ENCODE measurements at places on chromosomes 5 and 9.

- H3K27me3 ChIP-seq, result no peaks in the 10 kb centered on the region
- H3K4me1 ChIP-seq, result no peaks in the 10 kb centered on the region
- H3K36me3 ChIP-seq, result no peaks in the 10 kb centered on the region
- no peak overlapping the region for H3K4me3 ChIP-seq
- DNase-seq, result no peak
Observed at GRCh38 chr5:157443041-157443549, 16.9 kb upstream of the NIPAL4 start.

DNA sequence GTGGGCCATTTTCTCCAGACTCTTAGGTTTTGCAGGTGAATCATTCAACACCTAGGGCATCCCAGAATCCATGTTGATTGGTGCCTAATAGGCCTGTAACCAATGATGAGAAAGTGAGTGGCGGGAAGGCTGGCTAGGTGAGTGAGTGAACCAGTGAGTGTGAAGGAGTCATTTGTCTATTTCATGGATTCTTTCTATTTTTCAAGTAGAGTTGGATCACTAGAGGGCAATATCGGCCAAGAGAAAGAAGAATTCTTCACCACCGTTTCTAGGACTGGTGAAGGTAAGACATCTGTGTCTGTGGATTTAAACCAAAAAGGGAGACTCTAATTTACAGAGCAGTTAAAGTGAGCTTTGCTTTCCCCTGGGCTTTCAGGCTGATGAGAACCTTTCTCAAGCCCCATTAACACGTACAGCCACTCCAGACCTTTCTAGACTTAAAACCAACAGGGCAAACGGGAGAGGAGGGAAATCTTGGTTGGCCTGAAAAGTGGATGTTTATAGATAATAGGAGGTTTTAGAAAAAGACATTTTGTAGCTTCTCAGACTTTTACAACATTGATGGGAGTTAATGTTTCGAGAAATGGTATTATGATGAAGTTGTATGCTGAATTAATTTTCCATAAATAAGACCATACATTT lies 114.3 kb upstream of the IL12B start:
- H3K36me3 ChIP-seq, result no peaks in the 10 kb centered on the region
- no peak overlapping the region for H3K27ac ChIP-seq
- no peaks in the 10 kb centered on the region for H3K27me3 ChIP-seq
- peak; percentile 10 for DNase-seq

GRCh38 chr9:88733651-88734421 lies 198.9 kb downstream of the NXNL2 start:
- no peaks in the 10 kb centered on the region for H3K4me1 ChIP-seq
- no peaks in the 10 kb centered on the region for H3K27me3 ChIP-seq

DNA sequence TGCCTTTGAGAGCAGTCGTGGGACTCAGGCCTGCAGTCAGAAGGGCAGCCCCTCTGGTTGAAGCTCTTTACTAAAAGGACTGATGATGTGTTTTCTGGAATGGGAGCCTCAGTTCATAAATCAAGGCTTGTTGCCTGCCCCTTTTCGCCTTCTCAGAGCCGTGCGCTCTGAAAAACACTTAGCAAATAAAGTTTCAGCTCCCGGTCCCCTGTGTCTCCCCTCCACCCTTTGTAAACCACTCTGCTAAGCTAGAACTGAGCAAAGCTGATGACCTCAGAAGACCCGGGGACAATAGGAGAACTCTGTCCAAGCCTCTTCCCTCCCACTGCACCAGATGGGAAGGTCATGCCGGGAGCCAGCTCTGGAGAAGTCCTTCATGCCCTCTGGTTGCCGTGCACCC lies 39.3 kb upstream of the ADRA1B start:
- peaks cover 51% of the 10 kb centered on the region for H3K27me3 ChIP-seq
- no peaks in the 10 kb centered on the region for H3K36me3 ChIP-seq
- H3K4me3 ChIP-seq, result no peak overlapping the region
- H3K27ac ChIP-seq, result no peak overlapping the region
- no peak for DNase-seq
- no peaks in the 10 kb centered on the region for H3K4me1 ChIP-seq

- no peaks in the 10 kb centered on the region for H3K27me3 ChIP-seq
- no peak overlapping the region for H3K4me3 ChIP-seq
- H3K4me1 ChIP-seq, result no peaks in the 10 kb centered on the region
- no peak overlapping the region for H3K27ac ChIP-seq
- no peak for DNase-seq
Observed at GRCh38 chr9:22416692-22417060, 29.9 kb upstream of the DMRTA1 start.

DNA sequence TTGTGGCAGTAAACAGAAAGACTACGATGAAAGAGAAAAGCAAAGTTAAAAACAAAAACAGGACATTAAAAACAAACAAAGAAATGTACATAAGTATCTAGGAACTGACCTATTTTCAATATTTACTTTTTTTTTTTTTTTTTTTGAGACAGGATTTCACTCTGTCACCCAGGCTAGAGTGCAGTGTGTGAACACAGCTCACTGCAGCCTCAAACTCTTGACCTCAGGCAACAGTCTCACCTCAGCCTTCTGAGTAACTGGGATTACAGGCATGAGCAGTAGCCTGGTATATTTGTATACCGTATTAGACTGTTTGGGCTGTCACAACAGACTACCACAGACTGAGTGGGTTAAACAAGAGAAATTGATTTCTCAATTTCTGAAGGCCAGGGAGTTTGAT lies 1189.1 kb downstream of the CDH9 start:
- no peaks in the 10 kb centered on the region for H3K27me3 ChIP-seq
- H3K4me3 ChIP-seq, result no peak overlapping the region
- no peaks in the 10 kb centered on the region for H3K4me1 ChIP-seq
- H3K36me3 ChIP-seq, result no peaks in the 10 kb centered on the region
- H3K27ac ChIP-seq, result no peak overlapping the region
- no peak for DNase-seq

DNA sequence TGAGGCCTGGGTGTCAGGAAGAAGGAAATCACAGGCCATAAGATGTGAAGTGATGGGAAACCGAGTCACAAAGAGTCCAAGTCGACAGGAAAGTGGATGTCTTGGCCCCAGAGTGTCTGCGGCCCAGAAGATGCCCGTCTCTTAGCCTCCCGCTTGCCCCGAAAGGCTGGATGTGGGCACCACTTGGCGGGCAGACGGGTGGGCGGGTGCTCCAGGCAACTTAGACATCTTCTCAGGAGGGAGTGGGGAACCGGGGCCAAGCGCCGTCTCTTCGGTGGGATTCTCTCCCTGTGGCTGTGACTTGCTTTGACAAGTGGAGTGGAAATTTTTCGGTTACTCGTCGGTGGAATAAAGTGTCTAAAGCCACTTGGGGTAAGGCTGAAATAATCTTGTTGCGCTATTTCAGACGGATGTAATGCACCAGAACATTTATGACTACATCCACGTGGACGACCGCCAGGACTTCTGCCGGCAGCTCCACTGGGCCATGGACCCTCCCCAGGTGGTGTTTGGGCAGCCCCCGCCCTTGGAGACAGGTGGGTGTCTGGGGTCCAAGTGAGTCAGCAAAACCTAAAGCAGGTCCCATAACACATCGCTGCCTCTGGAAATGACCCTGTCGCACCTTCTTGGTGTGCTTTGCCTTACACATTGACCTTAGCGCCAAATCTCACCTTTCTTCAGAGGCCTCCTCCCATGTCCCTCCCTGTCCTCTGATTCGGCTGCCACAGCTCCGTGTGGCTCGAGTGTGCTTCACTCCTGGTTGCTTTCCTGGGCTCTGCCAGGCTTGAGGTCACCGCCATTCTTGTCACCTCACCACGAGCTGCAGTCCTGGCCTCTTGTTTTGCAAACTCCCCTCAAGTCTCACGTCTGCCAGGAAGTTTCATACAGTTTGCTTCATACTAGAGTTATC lies 20.4 kb upstream of the EXOC3 start:
- DNase-seq, result no peak
- H3K27ac ChIP-seq, result no peak overlapping the region
- no peak overlapping the region for H3K4me3 ChIP-seq
- peaks cover 14% of the 10 kb centered on the region for H3K27me3 ChIP-seq
- no peaks in the 10 kb centered on the region for H3K4me1 ChIP-seq

GRCh38 chr5:14463629-14464028 lies 118.0 kb upstream of the OTULINL start:
- H3K27me3 ChIP-seq, result no peaks in the 10 kb centered on the region
- peaks cover 9% of the 10 kb centered on the region for H3K36me3 ChIP-seq
- H3K4me3 ChIP-seq, result no peak overlapping the region
- DNase-seq, result no peak

DNA sequence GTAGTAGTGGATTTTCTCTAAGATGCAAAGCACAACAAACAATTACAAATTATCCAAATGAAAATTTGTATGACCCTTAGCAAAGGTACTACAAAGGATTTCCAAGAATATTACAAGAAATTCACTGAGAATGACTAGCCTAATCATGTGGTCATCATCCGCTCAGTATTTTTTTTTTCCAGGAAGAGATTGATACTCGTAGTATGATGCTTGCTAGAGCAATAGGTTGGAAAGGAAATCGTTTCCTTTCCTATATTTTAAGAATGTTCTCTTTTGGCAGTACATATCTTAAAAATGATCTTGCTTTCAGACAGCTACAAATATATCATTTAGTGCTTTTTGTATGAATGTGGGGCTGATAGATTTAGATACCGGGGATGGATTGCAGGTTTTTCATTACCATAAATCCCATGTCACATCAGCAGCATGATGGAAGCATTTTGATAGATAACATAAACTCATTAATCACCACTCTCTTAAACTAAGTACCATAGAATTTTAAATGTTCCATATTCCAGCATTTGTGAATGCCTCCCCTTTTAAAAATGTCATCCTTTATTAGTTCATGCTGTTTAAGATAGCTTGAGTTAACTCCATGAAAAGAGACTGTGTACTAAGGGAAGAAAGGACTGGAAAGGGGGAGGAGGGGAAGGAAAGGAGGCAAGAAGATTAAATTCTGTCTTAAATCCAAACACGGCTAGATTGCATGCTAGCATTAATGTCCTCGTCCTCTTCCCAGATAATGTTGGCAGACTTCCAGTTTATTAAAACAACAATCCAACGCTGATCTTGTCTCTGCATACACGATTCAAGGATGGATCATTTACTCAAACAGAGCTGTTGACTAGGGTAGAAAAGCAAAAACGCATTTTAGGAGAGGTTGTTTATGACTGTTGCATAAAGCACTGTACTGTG lies 311.7 kb upstream of the ZNF608 start:
- no peak for DNase-seq
- H3K27ac ChIP-seq, result no peak overlapping the region
- no peak overlapping the region for H3K4me3 ChIP-seq
- no peaks in the 10 kb centered on the region for H3K36me3 ChIP-seq
- H3K4me1 ChIP-seq, result no peaks in the 10 kb centered on the region

DNA sequence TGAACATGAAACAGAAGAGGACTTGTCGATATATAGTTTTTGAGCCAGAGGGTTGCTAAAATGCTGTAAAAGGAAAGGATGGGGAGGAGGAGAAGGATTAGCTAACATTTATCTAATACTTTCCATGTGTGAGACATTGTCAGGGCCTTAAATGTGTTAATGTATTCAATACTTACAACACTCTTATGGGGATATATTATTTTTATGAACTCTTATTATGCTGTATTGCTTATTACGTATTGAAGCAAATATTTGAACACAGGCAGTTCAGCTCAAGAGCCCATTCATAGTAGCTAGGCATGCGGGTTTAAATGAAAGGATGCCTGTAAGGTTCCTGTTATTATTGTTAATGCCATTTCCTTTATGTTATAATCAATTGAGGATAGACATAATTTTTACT lies 391.5 kb downstream of the CCDC171 start:
- no peaks in the 10 kb centered on the region for H3K27me3 ChIP-seq
- DNase-seq, result no peak
- no peaks in the 10 kb centered on the region for H3K4me1 ChIP-seq
- H3K36me3 ChIP-seq, result no peaks in the 10 kb centered on the region
- no peak overlapping the region for H3K4me3 ChIP-seq
- no peak overlapping the region for H3K27ac ChIP-seq

DNA sequence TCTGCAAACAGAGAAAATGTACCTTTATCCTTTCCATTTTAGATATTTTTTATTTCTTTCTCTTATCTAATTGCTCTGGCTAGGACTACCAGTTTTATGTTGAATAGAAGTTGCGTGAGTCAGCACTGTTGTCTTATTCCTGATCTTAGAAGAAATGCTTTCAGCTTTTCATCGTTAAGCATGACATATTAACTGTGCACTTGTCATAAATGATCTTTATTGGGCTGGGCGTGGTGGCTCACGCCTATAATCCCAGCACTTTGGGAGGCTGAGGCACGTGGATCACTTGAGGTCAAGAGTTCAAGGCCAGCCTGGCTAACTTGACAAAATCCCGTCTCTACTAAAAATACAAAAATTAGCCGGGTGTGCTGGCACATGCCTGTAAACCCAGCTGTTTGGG lies 8.2 kb upstream of the ECM2 start:
- no peak overlapping the region for H3K4me3 ChIP-seq
- peaks cover 3% of the 10 kb centered on the region for H3K36me3 ChIP-seq
- DNase-seq, result no peak
- H3K4me1 ChIP-seq, result no peaks in the 10 kb centered on the region
- H3K27ac ChIP-seq, result no peak overlapping the region

- H3K36me3 ChIP-seq, result no peaks in the 10 kb centered on the region
- no peak for DNase-seq
- no peak overlapping the region for H3K27ac ChIP-seq
- H3K4me1 ChIP-seq, result peaks cover 3% of the 10 kb centered on the region
- no peaks in the 10 kb centered on the region for H3K27me3 ChIP-seq
- H3K4me3 ChIP-seq, result no peak overlapping the region
Observed at GRCh38 chr5:99315413-99316183, 386.8 kb upstream of the CHD1 start.

DNA sequence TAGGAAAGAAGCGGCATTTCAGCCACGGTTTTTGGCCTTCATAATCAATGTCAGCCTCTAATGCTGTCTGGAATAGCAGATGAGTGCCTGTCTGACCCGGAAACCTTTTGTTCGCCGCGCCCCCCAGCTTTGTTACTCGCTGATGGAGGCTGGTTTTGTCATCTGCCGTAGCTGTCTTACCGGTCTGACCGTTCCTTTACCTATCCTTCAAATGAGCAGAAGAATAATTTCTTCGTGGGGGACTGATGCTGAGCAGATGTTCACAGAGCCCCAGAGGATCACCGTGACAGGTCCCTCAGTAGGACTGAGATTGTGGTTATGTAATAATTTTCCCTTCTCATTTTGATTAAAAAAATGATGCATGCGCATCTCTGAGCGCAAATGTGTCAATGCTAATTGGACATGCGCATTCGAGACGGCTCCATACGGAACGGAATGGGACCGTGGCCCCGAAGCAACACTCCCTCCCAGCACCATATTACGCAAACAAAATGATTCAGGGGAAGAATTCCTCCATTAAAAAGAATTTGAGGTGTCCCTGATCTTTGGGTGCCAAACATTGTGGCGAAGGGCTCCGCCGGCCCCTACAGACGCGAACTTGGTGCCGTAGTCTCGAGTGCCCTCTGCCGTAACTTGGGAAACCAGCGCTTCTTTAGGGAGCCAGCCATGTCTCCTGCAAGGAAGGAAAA lies 27.6 kb downstream of the TLX3 start:
- H3K4me1 ChIP-seq, result peaks cover 4% of the 10 kb centered on the region
- H3K4me3 ChIP-seq, result peak overlapping the region; percentile 46
- H3K36me3 ChIP-seq, result no peaks in the 10 kb centered on the region
- H3K27me3 ChIP-seq, result peaks cover 64% of the 10 kb centered on the region

DNA sequence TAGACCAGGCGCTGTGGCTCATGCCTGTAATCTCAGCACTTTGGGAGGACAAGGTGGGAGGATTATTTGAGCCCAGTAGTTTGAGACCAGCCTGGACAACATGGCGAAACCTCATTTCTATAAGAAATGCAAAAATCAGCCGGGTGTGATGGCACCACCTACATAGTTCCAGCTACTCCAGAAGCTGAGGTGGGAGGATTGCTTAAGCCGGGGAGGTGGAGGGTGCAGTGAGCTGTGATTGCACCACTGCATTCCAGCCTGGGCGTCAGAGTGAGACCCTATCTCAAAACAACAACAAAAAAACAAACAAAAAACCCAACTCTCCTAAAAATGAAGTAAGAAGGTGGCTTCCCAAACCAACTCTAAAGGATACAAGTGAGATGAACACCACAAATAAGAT lies 23.0 kb downstream of the IARS1 start:
- H3K4me3 ChIP-seq, result no peak overlapping the region
- peaks cover 3% of the 10 kb centered on the region for H3K4me1 ChIP-seq
